Thymus (tissue), 14 donors: ENCODE measurements at places on chromosomes 7 and 10. TPM values are rescaled to one million over a fixed set of nuclear protein-coding genes. Genes with fewer than 3 reads are reported as not detected.

Gene CHCHD2
- total RNA-seq, result 550 TPM

Gene FXYD4
- 0.14 TPM for total RNA-seq

DNA sequence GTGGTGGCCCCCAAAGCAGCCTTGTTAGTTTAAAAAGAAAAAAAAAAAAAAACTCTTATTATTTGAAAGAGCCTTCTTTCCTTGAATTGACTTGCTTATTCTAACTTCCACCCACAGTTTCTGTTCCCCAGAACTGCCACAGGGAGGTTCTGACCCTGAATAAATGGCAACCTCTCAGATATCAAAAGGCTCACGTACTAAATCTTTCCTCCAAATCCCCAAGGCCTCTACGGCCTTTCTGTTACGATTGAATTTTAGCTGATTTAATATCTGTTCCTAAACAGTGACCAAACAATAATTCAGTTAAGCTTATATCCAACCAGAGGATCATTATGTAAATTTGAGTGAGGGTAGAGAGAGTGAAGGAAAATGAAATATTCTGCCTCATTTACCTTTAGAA lies 482.8 kb downstream of the GFRA1 start:
- H3K4me3 ChIP-seq, result no peak overlapping the region
- no peaks in the 10 kb centered on the region for H3K27me3 ChIP-seq
- no peak for DNase-seq
- no peaks in the 10 kb centered on the region for H3K36me3 ChIP-seq
- H3K27ac ChIP-seq, result no peak overlapping the region

GRCh38 chr7:157426463-157427301 lies 89.9 kb downstream of the DNAJB6 start:
- peaks cover 5% of the 10 kb centered on the region for H3K36me3 ChIP-seq
- no peak overlapping the region for H3K27ac ChIP-seq
- H3K27me3 ChIP-seq, result no peaks in the 10 kb centered on the region
- no peak overlapping the region for H3K4me3 ChIP-seq
- DNase-seq, result no peak
- no peaks in the 10 kb centered on the region for H3K4me1 ChIP-seq
